CD4-positive, alpha-beta T cell treated with Interleukin-2 at 100 ng/mL for 4 hours (primary cell): ENCODE measurements at places on chromosomes 16 and 17.

DNA sequence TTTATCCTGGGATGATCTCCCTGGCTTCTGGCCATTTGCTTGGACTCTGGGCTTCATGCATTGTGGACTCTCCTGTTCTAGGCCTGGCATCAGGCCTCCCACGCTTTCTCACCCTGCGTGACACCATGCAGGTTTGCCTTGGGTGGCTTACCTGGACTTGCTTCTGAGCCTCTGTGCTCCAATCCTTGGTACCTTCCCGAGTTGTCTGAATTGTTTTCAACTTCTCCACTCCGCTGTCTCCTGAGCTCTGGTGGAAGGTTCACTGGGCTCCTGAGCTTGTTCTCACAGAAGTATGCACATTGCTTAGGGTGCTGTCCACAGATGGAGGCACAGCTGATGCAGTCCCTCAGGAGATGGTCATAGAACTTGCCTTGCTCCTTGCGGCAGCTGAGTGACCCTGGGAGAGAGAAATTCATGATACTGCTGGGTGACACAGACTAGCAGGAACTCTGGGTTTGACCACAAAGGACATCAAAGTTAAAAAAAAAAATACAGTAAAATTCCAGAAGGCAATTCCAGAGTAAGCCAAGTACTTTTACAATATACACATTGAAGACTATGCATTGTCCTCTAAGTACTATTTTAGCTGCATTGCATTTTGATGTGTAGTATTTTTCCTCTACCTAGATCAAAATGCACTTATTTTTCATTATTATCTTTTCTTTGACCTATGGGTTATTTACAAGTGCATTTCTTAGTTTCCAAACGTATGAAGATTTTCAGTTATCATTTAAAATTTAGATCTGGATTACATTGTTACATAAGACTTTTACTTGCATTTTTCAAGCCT, 23.1 kb downstream of the TNFRSF13B start:
- no peak for DNase-seq

- DNase-seq = no peak
These were observed 20.9 kb downstream of the FAM20A start for GRCh38 chr17:68580236-68580770.

DNA sequence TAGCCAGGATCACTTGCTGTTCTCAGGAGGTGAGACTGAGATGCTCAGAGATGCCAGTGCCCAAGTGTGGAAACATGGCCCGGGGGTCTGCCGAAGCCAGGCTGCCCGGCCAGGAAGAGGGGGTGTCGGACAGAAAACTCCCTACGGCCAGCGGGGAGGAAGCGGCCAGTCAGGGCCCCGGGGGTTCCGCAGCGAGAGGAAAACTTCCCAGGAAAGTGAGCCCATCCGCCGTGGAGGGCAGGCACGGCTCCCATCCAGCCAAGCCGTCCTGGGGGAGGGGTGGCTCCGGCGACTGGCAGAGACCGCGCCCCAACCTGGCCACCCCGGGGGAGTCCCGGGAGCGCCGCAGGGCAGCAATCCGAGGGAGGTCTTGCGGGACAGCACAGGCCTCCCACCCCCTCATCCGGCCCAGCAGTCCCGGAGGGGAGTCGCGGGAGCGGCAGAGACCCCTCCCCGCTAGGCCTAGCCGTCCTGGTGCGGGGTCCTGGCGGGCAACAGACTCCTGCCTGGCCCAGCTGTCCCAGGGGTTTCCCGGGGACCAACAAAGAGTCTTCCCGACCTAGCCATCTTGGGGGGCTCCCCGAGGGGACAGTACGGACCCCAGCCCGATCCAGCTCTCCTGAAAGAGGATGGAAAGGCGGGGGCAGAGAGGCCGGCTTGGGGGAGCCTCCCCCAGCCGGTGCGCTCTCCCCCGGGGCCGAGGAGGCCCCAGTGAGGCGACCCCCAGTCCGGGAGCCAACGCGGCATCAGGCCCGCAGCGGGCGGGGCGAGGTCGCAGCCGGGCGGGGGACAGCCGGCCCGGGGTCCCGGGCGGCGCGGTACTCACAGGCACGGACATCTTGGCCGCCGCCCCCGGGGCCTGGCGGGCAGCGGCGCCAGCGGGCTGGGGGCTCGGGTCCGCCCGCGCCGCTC, 13.8 kb upstream of the BCAR1 start:
- no peak for DNase-seq

DNA sequence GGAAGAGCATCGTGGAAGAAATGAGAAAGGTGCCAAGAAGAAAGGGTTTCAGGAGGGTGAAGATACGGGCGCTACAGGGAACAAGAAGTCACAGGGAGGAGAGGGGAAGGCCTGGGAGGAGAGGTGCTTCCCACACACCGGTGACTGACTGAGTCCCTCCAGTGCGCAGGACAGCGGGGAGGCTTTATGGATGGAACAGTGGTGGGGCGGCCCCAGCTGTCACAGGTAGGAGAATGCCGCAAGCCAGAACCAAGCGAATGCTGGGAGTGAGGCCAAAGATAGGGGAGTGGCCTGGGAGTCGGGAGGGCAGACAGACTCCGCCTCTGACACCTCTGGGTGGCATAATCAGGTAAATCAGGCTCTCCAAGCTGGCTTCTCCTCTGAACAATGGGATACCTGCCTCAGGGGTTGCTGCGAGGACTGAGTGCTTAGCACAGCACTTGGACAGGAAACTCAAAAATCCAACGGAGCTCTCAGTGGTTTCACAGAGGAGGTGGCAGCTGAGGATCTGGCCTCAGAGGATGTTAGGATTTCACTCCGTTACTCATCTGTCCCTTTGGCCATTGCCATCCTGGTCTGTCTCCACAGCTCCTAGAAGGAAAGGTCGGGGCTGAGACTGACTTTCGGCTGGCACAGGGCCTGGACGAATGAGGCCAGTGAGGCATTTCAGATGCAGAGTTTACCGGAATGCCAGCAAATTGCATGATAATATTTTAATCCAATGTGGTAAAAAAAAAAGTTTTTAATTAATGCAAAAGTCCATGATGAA, 717 bp upstream of the CNP start:
- peak; percentile 70 for DNase-seq

- DNase-seq = no peak
These were observed 147.8 kb downstream of the NTN1 start for GRCh38 chr17:9169116-9169515.

- DNase-seq = no peak
These were observed 708.0 kb upstream of the SOX9 start for GRCh38 chr17:71412803-71413202.

- no peak for DNase-seq
These were observed 236.0 kb downstream of the IRF8 start for GRCh38 chr16:86134802-86135461.

GRCh38 chr17:20999841-21000532, 42.8 kb downstream of the USP22 start:
- DNase-seq = no peak

- no peak for DNase-seq
These were observed 36.7 kb downstream of the CCDC57 start for GRCh38 chr17:82175951-82176350.

GRCh38 chr16:84041881-84042280, 714 bp downstream of the SLC38A8 start:
- no peak for DNase-seq

DNA sequence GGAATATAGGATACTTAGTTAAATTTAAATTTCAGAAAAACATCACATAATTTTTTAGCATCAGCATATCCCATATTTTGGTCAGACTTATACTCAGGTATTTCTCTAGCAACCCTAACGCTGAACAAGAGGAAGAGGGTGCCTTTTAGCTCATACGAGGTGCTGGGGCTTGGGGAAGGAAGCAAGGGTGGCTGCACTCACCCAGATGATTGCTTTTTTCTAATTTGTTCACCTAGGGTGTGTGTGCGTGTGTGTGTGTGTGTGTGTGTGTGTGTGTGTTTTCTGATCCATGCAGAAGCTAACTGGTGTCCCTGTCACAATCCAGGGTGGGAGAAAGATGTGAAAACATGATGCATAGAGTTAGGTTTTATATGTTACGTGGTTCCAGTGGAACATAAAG, 81.2 kb downstream of the WNT3 start:
- DNase-seq = no peak
